ENCODE measurements at places on chromosomes 13 and 19.

- no peak for DNase-seq
Observed at GRCh38 chr13:76123548-76123947, 487.4 kb downstream of the LMO7 start.

GRCh38 chr13:82439159-82439904, 1442.9 kb downstream of the SLITRK1 start:
- DNase-seq: no peak

- peak; percentile 26 for DNase-seq
Observed at GRCh38 chr13:27953676-27954405, 15.3 kb downstream of the CDX2 start.

- no peak for DNase-seq
Observed at GRCh38 chr13:71862459-71862943, 4.5 kb downstream of the DACH1 start.

DNA sequence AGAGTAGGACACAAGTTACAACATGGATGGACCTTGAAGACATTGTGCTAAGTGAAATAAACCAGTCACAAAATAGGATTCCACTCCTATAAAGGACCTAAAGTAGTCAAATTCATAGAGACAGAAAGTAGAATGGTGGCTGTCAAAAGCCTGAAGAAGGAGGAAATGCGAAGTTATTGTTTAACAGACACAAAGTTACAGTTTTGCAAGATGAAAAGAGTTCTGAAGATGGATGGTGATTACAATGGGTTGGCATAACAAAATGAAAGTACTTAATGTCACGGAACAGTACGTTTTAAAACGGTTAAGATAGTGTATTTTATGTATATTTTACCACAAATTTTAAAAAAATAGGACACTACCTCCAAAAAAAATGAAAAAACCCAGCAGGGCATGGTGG, 34.8 kb downstream of the FOXO1 start:
- no peak for DNase-seq

- DNase-seq: no peak
Observed at GRCh38 chr13:111505175-111505777, 184.8 kb downstream of the TEX29 start.

DNA sequence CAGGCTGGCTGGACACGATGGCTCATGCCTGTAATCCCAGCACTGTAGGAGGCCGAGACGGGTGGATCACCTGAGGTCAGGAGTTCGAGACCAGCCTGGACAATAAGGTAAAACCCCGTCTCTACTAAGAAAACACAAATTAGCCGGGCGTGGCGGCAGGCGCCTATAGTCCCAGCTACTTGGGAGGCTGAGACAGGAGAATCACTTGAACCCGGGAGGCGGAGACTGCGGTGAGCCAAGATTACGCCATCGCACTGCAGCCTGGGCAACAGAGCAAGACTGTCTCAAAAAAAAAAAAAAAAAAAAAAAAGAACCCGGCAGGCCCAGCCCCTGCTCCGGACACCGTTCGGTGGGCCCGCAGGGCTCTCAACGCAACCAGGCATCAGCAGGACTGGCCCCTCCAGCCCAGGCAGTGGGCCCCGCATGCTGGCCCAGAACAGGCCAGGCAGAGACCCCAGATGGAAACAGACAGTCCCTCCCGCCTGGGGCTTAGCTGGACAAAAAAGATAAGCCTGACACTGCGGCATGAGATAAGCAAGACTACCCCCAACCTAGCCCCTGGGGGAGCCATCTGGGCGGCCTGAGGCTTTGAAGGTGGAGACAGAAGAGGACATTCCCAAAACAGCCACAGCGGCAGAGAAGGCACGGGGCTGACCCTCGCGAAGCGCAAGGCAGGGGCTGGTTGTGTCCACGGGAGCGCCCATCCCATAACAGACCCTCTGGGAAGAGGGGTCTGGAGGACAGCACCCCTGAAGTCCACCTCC, 11.6 kb downstream of the REXO1 start:
- DNase-seq: no peak

DNA sequence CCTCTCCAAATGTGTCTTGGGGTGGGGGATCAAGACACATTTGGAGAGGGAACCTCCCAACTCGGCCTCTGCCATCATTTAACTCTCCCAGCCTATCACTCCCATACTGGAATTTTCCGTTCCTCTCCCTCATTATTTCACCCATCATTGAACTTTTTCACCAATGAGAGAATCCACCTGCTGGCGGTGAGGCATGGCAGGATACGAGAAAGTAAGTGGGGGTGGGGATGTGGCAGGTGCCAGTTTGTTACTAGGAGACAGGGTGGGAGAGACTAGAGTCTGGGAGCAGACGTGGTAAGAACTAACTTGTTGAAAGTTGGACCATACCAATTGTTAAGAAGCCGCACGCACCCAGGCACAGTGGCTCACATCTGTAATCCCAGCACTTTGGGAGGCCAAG, 6.9 kb downstream of the GIPR start:
- DNase-seq: no peak

GRCh38 chr13:98994080-98994479, 16.2 kb upstream of the DOCK9 start:
- no peak for DNase-seq

GRCh38 chr13:100508996-100509395, 79.6 kb downstream of the GGACT start:
- DNase-seq: no peak

DNA sequence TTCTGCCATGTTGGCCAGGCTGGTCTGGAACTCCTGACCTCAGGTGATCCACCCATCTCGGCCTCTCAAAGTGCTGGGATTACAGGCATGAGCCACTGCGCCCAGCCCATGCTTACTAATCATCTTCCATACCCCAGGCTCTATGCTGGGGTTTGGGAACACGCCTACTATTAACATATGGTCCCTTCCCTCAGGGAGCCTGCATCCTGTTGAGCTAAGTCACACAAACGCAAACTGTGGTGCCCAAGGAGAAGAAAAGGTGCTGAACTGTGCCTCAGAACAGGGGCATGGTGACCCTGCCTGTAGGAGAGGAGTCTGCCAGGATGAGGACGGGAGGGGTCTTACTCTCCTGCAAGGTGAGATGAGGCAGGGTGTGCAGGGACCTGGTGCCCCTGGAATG, 5.6 kb downstream of the MICOS13 start:
- DNase-seq: no peak

GRCh38 chr13:31951215-31951678, 80.3 kb upstream of the FRY start:
- DNase-seq: no peak

DNA sequence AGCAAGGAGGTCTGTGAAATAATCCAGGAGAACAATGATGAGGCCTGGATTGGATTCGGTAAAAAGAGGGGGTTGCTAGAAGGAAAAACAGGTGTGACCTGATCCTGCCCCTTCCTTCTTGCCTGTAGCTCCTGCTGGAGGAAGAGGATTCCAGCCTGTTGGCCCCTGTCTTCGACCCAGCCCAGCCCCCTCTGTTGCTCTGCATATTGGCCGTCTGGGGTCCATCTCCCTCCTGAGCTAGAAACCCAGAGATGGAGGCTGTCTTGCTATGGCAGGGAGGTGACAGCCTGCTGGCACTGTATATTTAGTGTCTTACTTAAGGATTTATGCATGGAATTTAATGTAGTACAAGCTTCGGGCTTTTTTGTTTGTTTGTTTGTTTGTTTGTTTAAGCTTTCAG, 6.6 kb downstream of the DMRTC2 start:
- DNase-seq: no peak

DNA sequence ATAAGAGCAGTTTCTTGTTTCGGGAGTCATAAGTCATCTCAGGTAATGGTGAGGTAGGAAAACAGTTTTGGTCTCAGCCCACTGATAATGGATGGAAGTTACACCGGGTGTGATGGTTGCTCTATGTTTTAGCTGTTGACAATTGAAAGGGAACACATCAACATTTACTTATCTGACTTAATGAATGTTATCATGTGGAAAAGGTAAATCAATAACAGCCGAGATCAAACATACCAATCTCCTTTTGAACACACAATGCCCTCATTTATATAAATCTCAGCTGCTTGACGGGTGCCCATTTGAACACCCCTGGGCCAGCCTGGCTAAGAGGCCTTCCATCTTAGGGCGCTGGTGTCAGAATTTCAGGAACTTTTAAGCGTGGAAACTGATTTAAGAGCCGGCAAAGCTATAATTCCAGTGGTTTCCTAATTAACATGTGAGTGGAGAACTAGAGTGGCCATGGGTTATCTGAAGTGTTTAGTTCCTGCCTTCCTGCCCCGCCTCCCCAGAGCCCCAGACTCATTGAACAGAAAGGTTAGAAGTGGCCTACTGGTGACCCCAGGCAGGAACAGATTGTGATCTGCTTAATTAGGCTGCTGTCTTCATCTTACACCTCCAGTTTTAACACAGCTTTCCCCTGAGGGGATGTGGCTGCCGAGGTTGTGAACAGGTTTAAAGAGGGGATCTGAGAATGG, 572.7 kb downstream of the FGF9 start:
- no peak for DNase-seq

DNA sequence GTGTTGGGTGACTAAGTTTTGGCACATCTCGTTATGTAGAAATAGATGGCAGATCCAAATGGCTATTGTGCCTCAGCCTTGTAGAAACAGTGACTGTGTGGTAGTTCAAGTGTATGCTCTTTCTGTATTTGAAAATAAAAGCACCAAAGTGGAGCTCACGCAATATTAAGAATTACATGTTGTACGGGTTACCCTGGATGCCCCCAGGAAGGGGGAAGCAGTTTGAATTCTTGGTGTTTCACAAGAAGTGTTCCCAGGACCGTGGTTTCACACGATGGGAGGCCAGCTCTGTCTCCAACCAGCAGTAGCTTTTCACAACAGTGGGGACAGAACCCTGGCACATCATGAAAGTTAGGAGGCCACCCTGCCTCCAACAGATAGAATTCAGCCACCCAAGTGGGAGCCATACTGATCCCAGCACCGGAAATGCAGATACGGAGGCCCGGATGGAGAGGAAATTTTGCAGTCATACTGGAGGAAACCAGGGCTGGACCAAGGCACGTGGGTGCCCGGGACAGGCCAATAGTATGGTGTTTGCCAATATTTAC, 8.9 kb downstream of the FLT1 start:
- DNase-seq: no peak

- no peak for DNase-seq
Observed at GRCh38 chr19:8113017-8113416, 36.4 kb downstream of the FBN3 start.

DNA sequence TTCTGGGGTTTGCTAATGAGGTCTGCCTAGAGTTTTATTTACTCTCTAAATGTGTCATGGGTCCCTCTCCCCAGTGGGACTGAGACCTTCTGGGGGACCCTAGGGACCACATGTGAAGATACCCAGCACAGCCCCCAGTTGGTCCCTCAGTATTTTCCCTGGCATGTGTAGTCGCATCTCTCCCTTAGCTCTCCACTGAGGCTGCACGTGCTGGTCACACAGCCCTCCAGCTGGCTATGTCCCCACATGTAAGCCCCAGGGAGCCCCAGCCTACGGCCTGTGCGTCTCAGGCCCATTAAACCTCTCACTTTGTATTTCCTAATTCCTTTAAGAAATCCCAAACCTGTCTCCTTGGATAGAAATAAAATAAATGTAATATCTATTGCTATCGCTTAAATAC, 189.6 kb upstream of the TSHZ3 start:
- no peak for DNase-seq

- DNase-seq: no peak
Observed at GRCh38 chr13:21868823-21869222, 197.9 kb downstream of the FGF9 start.

- no peak for DNase-seq
Observed at GRCh38 chr13:78610381-78610883, 7.1 kb upstream of the POU4F1 start.

DNA sequence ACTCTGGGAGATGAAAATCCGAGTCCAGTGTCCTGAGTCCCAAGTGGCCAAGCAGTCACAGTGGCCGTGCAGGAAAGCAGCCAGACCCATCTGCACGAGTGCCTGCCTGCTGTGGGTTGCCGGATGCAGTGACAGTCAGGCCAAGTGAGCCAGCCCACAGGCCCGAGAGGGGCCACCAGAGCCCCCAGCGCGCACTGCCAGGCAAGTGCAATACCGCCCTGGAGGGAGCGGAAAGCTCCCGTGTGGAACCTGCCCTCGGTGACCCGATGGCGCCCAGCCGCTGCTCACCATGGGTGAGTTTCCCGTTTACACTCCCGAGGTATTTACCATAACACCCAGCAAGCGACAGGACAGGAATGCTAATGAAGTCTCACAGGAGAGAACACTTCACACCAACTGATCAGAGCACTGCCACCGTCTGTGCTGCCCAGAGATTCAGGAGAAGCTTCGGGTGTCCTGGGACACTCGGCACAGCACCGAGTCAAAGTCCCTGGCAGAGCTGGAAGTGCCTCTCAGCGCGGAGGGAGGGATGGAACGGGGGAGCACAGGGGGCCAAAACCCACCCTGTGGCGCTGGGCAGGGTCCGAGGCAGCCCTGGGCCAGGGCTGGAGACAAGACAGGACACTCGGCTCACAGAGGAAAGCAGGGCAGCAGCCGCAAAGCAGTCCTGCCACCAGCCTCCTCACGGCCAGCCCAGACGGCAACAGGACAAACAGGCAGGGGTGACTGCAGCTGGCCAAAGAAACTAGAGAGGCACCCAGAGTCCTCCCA, 21.3 kb upstream of the TINCR start:
- DNase-seq: no peak

DNA sequence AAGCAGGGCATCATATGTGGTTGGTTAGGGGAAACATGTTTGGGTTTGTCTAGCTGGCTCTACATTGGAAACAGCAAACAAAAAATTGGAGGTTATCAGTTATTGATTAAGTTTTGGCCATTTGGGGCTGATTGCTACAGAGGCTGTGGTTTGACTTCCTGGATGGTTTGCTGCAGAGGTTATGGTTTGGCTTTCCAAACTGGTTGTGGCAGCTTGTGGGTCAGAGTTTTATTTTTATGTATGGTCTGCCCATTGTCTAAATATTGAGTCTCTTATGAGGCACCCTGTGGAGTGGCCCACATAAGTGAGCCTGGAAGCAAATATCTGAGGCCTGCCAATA, 261.6 kb downstream of the GPC5 start:
- no peak for DNase-seq

- no peak for DNase-seq
Observed at GRCh38 chr13:99450416-99450815, 50.9 kb upstream of the TM9SF2 start.

DNA sequence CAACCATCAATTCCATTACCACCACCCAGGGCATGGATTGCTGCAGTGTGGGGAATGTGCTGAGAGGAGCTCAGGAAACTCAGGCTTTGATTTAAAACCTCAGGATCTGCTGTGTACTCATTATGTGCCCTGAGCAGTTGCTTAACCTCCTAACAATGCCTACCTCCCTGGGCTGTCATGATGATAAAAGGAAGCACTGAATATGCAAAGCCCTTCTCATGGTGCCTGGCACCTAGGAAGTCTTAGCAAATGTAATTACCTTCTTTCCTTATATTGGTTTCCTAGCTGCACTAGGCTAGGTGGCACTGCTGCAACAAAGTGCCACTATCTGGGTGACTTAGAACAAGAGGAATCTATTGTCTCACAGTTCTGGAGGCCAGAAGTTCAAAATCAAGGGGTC, 62.2 kb downstream of the KCTD12 start:
- DNase-seq: no peak

- DNase-seq: no peak
Observed at GRCh38 chr13:73223372-73223781, 164.6 kb downstream of the KLF5 start.

DNA sequence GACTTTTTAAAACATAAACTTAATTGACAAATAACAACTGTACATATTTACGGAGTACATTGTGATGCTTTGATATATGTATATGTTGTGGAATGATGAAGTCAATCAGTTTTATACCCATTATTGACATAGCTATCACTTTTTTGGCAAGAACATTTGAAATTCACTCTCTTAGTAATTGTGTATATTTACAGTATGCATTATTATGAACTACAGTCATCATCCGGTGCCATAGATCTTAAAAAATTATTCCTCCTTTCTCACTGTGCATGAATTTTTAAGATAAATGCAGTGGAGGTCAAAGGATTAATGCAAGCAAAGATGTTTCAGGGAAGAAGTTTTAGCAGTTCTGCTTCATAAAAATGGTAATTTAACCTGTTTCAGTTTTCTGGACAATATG, 8.0 kb upstream of the VN1R4 start:
- DNase-seq: no peak
